NCI-H345 (cell line): ENCODE measurements at places on chromosomes 2 and 18.
A peak's percentile ranks its signal among the peaks of the same experiment; 100 is the strongest.

DNA sequence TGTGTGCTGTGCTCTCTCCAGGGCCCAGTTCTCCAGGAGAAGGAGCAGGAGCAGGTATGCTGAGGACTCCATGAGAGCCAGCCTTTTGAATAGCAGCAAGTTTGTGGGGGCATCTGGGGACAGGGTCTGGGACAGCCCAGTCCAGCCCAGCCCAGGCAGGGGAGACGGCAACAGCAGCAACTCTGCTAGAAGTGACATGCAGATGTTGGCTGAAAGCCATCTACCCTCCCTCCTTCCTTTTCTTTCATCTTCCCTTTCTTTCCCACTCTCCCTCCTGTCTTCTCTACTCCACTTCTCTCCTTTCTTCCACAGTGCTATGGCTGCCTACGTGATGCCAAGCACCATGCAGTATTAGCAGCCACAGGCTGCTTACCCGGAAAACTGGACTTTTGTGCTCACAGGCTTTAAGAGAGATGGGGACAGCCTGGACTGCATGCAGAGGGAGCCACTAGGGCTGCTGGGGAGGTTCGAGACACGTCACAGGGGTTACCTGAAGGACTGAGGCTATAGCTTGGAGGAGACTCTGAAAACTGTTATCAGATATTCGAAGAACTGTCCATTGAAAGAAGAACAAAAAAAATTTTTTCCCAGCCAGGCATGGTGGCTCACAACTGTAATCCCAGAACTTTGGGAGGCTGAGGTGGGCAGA is 23.8 kb upstream of the YWHAQ start:
- no peak for DNase-seq

GRCh38 chr2:113754160-113754559 is 2.3 kb downstream of the SLC35F5 start:
- no peak for DNase-seq

GRCh38 chr2:63050334-63051041 is at the start of gene OTX1:
Gene OTX1, plus strand, starts transcription at chr2:63050830. Its CDS starts 2,161 bp downstream, at chr2:63052991.
- peak; percentile 92 for DNase-seq

GRCh38 chr2:9069543-9069942 is 66.1 kb upstream of the MBOAT2 start:
- peak; percentile 84 for DNase-seq

DNA sequence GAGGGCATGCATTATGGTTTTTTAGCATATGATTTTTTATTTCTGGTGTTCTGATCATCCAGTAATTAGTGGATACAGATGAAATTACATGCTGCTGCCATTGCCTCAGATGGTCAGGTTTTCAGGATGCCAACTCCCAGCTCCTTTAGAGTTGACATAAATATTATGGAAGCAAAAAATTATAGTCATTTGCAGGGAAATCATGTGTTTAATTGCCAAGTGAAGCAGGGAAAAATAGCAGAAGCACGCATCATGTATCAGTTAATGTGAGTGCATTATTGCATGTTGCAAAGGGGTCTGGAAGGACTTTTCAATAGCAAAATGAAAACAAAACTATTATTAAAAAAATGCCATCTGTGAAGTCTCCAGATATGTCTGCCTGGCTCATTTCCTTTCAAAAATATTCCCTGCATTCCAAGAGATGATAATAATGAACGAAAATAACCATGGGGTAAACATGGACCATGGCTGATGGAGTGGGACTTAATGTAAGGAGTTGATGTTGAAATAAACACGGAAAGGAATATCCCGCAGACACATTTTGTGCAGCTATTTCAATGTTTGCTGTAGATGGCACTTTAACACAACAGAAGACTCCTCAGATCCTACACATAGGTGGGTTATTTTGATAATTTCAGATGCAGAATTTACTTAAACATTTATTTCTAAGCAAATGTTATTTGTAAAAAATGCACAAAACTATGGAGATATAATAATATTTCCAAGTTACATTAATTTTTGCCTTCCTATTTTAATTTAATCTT is 87.7 kb upstream of the DYNAP start:
- DNase-seq = no peak

DNA sequence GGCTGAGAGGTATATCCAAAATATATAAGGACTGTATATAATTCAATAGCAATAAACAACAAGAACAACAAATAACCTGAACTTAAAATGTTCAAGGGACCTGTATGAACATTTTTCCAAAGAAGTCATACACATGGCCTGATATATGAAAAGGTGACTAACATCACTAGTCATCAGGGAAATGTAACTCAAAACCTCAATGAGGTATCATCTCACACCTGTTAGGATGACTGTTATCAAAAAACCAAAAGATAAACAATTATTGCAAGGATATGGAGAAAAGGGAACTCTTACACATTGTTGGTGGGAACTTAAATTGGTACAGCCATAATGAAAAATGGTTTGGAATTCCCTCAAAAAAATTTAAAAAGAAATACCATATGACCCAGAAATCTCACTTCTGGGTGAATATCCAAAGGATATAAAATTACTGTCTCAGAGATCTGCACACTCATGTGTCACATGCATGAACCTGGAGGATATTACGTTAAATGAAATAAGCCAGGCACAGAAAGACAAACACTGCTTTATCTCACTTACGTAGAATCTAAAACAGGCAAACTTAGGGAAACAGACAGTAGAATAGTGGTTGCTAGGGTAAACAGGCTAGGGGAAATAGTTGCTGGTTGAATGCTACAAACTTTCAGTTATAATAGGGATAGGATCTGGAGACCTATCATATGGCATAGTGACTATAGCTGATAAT is 334.5 kb upstream of the MMADHC start:
- DNase-seq = no peak

- DNase-seq = no peak
These were observed 58.0 kb downstream of the SLC40A1 start for GRCh38 chr2:189522435-189523151.

GRCh38 chr2:73292906-73293533 is 328 bp downstream of the EGR4 start:
- no peak for DNase-seq

DNA sequence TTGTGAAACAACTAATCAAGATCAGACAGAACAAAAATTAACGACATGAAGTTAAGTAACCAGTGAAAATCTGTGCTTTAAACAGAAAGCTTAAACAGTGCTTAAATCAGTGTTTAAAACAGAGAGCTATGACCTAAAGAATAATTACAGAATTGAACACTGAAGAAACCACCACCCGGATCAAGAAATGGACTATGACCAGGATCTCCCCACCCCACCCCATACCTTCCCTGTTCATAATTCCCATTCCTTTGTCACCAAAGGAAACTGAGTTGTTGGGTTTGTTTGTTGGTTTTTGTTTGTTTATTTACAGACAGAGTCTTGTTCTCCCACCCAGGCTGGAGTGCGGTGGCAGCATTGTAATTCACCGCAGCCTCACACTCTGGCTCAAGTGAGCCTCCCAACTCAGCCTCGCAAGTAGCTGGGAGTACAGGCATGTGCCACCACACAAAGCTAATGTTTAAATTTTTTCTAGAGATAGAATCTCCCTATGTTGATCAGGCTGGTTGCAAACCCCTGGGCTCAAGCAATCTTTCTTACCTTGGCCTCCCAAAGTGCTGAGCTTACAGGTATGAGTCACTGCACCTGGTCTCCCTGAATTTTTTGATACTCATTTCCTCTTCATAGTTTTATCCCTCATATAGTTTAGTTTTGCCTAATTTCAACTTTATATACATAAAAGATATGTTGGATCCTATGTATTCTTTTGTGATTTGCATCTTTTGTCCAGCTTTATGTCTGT is 8.2 kb upstream of the ALPG start:
- no peak for DNase-seq

DNA sequence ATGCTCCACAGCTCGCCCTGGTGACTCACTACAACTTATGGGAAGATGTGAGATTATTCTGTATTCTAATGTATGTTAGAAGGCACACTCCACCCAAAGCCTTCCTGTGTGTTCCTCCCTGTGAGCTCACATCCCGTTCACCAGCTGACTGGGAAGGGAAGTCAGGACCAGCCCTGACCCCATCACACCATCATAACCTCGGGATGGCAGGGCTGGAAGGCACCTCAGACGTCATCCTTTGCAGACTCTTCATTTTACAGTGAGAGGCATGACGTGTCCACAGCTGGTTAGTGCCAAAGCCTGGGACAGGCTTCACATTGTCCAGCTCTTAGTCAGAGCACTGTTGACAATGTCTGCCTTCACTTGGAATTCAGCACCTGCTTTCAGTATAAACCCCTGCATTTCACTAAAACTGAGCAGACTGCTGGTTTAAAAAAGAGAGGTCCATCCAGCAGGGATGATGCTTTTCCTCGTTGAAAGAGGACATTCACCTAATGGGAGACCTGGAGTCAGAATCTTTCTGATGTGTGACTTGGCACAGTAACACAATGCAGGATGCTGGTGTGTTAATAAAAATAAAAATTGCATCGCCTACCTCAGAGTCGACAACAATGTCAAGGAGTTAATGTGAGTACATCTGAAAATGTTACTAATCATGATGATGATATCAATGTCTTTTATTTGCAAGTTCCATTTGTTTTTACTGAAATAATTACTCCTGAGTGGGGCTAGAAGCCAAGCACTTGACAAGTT is 418.0 kb upstream of the TNP1 start:
- DNase-seq = no peak

GRCh38 chr2:219452361-219453317 is 18.0 kb downstream of the SPEG start:
- no peak for DNase-seq

DNA sequence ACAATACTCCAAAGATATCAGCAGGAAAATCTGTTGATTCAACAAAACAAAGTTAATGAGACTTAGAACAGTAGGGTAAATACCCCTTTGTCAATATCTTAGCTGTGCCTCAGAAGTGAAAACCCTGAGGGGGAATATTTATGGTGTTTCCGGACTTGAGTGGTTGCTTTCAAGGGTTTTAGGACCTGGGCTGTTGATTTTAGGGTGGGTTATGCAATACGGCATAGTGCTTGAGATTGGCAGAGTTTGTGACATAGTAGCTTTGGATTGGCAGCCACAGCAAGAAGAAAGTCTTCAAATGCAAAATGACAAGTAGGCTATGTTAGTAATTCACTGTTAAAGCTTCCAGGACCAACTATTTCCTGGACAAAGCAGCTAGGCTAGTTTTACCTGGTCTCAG is 826.3 kb upstream of the CDH2 start:
- DNase-seq = peak; percentile 26

DNA sequence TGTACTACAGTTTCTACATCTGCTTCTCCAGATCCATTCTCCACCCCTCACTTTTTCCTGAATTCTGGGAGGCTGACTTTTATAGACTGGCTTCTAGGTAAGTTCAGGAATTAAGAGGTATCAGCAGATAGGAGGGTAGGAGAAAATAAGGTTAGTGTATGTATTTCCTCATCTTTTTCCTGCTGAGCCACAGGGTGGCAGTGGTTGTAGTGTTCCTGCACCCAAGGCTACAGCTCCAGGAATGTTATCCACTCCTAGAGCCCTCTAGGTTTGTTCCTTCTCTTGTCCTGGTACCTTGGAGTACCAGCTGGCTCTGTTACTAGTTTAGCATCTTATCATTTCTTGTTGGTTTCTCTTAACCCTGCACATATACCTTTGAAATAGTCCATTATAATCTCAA is 40.7 kb upstream of the C2orf66 start:
- DNase-seq = no peak

GRCh38 chr2:226661789-226662545 is 137.7 kb downstream of the IRS1 start:
- DNase-seq = no peak

DNA sequence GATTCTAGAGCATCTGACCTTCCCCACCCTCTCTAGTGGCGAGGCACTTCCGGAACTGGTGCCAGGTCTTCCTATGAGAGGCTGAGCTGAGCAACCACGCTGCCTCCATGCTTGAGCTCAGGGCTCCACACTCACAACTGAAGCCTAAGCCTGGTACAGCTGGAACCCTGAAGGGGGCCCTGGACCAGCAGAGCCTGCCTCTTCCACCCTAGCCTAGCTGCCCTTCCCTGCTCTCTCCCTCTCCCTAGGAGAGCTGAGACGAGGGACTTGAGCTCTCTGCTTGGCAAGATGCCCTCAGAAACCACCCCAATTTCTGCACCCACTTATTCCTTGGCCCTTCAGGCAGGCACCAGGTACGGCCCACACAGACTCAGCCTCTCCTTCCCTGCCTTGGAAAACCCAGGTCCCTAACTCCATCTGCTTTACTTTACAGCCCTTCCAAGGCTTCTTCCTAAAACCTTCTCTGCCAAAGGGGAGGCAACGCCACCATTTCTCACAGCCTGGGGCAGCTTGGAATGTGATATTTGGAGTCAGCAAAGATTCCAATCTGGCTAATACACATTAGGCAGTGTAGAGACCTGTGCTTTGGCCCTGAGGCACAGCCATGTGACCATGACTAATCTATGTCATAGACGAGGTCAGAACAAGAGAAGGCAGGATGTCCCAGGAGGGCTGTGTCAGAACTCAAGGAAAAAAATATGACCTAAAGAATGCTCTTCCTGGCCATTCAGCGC is 18.8 kb downstream of the COX7A2L start:
- no peak for DNase-seq

DNA sequence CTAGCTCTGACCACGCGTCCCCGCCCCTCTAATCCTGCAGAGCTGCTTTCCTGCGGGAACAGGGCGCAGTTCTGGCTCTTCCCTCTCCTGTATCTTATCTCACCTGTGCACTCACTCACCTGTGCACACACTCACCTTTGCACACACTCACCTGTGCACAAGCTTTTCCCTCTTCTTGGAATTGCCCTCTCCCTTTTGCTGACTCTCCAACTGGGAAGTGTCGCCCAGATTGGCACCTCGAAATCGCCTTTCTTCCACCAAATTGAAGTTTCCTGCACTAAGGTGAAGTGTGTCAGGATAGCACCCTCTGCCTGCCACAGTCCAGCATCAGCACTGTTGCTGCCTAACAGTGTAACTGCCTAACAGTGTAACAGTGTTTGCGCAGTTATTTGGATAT is 566 bp upstream of the CMPK2 start:
- DNase-seq = peak; percentile 71

DNA sequence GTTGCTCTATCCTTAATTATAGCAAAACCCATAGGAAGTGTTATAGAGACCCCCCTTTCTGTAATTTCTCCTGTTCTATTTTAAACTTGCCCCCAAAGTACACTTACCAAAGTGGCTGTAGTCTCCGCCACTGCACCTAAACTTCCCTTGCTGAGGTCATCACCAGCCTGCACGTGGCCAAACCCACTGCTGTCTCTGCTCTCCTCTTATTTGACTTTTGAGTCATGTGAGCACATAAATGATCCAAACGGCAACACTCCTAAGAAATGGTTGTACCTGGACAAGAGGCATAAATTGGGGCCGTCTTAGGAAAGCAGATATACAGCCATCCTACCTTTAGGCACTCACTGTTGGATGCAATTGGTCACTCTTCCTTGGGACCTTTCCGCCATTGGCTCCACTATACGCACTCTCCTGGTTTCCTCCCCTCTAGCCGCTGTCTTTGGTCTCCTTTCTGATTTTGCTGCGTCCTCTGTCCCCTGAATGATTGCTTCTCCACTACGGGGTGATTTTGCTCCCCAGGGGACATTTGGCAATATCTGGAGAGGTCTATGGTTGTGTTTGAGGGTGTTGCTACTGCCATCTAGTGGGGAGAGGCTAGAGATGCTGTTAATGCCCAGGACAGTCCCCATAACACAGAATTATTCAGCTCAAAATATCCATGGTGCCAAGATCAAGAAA is 19.2 kb upstream of the IL36G start:
- DNase-seq = peak; percentile 33

GRCh38 chr2:44203542-44203941 is 34.9 kb downstream of the PPM1B start:
- DNase-seq = no peak

- DNase-seq = no peak
These were observed 15.8 kb downstream of the M1AP start for GRCh38 chr2:74632209-74632938.
